ENCODE measurements at places on chromosomes 3 and 15. TPM values are rescaled to one million over a fixed set of nuclear protein-coding genes. Genes with fewer than 3 reads are reported as not detected.

The PP2D1 gene
- not detected for polyA plus RNA-seq

- no peak for DNase-seq
Measured at GRCh38 chr15:58666957-58667356, 82.5 kb downstream of the ADAM10 start.

DNA sequence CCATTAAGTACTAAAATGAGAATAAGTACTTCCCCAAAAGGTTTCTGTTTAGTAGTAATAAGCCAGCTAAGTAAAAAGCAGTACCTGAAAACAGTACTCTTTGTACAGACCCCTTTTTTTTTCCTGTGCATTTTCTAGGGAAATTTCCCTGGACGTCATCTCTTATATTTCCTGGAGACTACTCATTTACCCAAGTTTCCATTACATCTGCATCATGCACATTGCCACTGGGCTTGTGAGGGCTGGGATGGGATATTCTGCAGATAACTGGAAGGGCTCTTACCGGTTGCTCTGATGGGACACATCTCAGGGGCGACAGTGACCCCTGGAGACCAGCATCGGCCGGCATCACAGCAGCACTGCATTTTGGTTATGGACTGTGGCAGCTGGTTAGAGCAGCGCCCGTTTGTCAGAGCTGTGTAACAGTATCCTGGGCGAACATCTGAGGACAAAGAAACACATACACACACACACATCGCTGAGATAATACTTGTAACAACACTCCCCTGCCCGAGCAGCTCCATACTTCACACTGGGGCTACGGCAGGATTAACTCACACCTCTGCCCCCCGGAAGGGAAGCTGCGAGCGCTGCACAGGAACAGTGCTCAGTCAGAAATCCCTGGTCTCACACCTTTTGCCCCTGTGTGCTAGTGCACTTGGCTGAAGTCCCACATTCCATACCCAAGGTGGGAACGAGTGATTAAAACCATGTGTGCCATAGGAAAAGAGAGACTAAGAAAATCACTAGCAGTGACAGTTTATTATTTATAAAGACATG, 124.9 kb downstream of the FBN1 start:
- DNase-seq, result no peak

DNA sequence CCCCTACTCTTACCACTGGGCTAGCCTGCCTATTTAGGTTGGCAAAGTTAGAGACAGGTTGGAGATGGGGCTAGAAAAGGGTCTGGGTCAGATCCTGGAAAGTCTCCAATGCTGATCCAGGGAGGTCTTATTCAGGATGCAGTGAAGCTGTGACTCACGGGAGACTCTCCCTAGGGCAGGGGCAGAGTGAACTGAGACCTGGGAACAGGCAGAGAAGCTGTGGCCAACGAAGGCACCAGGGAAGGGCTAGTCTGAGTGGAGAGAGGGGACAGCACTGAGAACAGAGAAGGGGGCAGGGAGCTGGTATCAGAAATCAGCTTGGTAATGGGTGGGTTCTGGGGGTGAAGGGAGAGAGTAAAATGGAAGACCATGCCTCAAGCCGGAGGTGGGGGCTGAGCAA, 2.2 kb downstream of the LTF start:
- no peak for DNase-seq

The TMEM207 gene
- not detected for polyA plus RNA-seq

The WNT7A gene
- not detected for polyA plus RNA-seq

The CHAC1 gene
- polyA plus RNA-seq, result 1.7 TPM

DNA sequence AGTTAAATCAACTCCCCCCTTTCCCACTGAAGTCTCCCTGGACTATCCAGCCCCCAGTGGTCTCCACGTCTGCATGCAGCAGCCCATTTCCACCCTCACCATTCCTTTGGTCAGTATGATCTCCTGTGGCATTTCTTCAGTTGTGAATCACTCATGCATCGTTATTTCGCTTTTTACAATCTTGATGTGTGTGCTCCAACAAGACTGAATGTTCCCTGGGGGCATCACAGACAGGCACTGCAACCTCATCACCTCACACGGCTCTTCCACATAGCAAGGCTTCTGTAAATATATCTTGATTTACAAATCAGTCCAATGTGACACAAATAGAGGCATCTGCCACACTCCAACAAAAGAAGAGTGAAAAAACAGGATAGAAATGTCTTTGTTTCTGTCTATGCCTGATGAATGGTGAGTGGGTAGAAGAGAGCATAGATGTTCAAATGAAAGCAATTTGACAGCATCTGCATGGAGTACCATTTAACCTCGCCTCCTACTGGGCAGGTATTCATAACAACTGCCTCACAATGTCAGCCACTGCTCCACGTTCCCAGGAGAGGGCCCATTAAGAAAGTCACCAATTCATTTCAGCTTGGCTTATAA, 5.2 kb downstream of the HEG1 start:
- no peak for DNase-seq

DNA sequence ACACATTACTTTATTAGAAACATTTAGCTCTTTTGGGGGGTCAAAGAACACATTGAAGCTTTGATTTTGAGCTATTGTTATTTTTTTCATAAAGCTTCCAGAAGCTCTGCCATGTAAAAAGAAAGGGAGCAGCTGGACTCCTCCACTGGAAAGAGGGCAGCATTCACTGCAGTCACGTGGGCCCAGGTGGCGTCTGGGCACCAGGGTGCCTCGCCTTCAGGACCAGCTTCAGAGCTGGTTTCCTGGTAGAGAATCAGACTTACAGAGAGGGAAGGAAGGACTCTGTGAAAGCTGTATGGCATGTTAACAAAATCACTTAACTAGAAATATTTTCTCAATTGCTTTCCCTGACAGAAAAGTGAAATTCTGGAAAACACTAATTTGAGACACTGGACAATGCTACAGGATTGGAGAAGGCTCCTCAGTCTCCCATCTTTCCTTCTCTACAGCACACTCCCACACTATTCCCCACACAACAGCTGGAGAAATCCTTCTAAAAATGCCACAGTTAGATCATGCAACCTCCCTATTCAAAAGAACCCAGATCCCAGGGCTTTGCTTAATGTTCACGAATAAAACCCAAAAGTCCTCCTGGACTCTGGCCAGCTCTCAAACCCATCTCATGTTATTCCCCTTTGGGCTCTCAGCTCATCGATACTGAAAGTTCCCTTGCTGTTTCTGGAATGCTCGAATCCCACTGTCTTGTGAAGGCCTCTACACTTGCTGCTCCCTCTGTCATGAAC, 83.2 kb downstream of the NFKBIZ start:
- no peak for DNase-seq

DNA sequence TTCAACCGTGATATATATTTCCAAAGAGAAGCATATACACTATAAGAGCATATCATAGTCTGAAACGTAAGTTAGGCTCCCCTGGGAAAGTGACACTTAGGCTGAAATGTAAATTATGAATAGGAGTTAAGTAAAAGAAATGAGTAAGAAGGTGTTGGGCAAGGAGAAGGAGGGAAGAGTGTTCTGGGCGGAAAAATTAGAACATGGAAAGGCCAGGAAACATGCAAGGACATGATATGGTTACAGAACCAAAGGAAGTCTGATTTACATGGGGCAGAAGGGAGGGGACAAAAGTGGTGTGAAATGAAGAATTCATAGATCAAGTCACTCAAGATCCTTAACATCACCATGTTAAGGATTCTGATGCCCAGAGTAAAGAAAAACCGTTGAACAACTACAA, 75.2 kb downstream of the SCAPER start:
- no peak for DNase-seq

GRCh38 chr3:17088602-17089313, 204.0 kb downstream of the PLCL2 start:
- DNase-seq, result no peak

The DUOX1 gene
- polyA plus RNA-seq, result 0.14 TPM

GRCh38 chr3:43093006-43093405, 12.9 kb downstream of the POMGNT2 start:
- DNase-seq, result no peak

DNA sequence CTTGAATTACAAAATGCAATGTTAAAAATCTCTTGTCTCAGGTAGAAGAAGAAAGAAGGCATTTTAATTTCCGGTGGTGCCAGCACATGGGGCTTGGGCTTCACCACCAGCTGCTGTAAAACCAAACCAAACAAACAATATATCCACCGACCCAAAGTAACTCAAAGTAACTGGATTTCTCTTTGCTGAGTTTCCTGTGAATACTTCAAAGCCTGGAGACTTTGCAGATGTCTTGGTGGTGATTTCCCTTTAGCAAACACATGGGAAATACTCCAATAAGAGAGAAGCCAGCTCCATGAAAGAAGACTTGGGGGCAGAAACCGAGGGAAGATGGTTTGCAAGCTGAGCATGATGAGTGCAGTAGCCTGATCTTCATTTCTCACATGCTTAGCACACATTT, 62.6 kb downstream of the EIF4E3 start:
- no peak for DNase-seq

- no peak for DNase-seq
Measured at GRCh38 chr3:83524901-83525300, 1433.9 kb upstream of the CADM2 start.

The BTLA gene
- 0.03 TPM for polyA plus RNA-seq

DNA sequence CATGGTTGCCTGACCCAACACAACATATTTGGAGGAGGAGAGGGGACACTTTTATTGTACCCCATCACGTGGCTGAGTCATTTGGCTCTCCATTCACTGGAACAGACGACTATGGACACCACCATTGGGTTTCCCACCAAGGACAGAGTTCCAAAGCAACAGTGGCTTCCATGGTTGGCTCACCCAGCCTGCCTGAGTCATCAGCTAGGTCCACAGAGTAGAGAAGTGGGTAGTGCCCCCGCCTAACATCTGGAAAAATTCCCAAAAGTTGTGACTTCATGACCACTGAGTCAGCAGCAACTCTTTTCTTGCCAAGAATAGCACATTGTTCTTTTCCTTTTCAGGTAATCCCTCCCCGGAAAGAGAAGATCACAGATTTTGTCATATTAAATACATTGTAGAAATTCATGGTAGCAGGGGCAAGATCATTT, 3.0 kb upstream of the PPP1R2 start:
- DNase-seq, result no peak
